Stimulated activated CD4-positive, alpha-beta T cell treated with anti-CD3 and anti-CD28 coated beads, Interleukin-4, amount 100 ng/mL, for 48 hours (primary cell): ENCODE measurements at places on chromosomes 13 and 19.

- no peak for DNase-seq
Observed at GRCh38 chr19:56310462-56310861, 4.2 kb downstream of the ZSCAN5A start.

DNA sequence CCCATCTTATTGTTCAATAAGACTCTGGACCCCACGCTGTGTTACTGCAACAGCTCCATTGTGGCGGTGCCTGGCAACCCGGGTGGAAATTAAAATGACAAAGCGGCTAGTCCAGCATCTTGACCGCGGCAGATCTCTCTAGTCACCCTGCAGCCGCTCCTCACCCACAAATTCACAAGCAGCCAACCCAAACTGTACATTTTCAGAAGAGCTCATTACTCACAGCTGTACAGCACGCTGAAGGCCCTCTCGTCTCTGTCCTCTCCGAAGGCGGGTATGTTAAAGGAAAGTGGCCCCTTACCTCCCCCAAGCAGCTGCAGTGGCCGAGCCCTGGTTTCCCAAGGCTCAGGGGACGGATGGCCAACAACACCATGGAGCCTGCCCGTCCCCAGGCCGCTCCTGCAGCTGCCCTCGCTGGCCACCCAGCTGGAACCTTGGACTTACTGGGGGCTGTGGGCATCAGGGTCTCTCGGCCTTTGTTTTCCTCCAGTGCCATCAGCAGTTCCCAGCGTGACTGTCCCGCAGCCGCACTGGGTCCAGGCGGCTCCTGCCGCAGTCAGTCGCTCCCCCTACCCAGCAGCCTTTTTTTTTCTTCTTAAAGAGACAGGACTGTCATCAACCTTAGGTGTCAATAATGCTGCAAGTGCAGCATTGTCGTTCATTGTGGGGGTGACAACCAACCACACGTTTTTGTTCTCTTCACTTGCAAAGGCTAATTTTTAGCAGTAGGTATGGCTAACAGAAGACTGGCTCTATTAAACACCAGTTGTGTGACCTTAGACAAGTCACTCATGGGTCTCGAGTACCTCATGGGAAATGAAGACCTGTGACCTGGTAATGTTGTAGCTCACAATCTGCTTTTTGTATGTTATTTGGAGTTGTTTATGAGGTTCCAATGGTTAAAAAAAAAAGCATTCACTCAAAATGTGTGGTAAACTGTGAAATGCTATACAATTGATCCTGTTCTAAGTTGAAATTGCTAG, at the start of gene SACS:
Gene SACS, minus strand, starts transcription at position 532 of the 983 bp plus-strand sequence. CDS start 22,463 bp downstream, outside the sequence.
- DNase-seq = no peak

DNA sequence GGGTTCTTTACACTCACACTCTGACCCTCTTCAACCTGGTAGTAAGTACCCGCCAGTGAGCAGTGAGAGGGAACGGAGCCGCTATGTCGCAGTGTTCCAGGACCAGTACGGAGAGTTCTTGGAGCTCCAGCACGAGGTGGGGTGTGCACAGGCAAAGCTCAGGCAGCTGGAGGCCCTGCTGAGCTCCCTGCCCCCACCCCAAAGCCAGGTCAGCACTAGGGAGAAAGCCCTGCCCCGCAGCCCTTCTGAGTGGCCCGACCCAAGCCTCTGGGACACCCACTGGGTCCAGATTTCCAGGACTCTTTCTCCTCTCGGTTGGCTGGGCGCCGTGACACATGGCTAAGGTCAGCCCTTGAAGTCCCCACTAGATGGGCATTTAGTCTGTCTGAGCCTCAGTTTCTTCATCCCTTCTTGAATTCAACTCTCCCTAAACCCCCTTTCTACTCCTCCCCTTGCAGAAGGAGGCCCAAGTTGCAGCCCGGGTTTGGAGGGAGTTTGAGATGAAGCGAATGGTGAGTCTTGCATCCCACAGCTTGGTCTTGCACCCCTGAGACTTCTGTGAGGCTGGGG, 1.9 kb downstream of the OCEL1 start:
- DNase-seq = no peak

- no peak for DNase-seq
Observed at GRCh38 chr19:5880604-5881078, 10.3 kb upstream of the FUT5 start.

DNA sequence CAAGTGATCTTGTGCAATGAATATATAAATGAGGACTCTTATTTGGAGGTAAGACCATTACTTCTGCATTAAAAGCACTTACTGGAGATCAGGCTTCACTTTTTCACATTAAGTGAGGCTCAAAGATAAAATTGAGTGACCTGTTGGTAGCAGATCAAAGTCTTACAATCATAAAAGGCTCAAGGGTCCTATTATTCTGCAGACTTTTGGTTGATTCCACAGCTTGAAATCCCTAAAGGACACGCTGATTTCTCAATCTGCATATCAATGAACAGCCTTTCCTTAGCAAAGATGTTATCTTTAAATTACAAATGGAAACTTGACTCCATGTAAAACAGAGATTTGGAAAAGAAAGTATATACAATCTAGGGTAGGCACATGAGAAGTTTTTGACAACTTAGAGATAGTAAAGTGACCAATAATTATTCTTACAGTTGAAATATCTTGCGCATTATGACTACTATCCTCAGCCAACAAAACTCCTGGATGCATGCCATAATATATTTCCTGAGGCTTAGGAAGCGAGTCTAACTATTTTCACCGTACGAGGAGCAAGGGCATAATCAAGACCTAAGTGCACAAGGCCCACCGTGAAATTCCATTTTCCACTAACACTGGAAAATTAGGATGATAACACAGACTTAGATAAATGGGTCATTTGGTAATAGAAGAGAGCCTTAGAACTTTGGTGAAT, 640.7 kb downstream of the LIG4 start:
- DNase-seq = no peak

DNA sequence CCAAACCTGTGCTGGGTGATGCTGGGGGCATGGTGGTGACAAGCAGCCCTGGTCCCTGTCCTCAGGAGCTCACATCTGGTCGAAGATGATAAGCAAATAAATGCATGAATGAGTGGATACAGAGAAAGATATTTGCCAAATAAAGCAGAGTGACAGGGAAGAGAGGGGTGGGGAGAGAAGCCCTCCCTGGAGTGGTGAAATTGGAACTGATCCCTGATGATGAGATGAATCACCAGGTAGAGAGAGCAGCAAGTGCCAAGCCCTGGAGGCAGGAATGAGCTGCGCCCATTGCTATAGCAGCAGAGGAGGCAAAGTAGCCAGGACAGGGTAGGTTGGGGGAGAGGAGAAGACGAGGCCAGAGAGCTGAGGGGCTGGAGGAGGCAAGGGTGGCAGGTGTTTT, 13.7 kb downstream of the FXYD5 start:
- no peak for DNase-seq

DNA sequence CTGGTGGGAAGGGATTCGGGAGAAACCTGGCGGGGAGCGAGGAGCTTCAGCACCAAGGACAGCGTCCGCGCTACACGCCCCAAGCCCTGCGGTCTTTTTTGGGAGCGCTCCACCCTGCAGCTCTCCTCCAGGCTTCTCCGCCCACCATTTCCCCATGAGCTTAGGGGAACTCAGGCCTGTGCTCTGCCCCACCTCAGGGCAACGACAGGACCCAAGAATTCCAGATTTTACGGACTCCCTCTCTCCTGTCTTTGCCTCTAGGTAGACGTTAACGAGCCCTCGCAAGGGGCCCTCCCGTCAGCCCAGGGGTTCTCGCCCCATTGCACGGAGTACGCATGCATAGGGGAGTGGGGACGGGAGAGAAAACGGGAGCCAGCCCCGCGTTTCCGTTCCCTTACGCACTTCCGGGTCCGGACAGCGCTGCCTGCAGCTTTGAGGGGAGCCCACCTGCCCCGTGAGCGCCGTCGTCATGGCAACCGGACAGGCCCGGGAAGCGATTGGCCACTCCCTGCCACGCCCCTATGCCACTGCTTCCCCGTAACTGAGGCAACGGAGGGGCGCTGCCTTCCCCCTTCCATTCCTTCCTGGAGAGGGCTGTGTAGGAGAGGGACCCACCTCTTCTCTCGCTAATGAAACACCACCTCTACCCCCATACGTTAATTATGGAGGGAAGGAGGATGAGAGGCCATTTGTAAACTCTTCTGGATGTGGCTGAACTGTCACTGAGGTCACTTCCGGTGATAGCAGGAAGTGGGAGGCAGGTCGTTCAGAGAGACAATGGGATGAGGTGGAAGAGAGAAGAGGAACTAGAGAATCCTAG, 20.8 kb downstream of the NOVA2 start:
- DNase-seq = no peak

GRCh38 chr19:48806518-48806817, 4.4 kb downstream of the BCAT2 start:
- no peak for DNase-seq

DNA sequence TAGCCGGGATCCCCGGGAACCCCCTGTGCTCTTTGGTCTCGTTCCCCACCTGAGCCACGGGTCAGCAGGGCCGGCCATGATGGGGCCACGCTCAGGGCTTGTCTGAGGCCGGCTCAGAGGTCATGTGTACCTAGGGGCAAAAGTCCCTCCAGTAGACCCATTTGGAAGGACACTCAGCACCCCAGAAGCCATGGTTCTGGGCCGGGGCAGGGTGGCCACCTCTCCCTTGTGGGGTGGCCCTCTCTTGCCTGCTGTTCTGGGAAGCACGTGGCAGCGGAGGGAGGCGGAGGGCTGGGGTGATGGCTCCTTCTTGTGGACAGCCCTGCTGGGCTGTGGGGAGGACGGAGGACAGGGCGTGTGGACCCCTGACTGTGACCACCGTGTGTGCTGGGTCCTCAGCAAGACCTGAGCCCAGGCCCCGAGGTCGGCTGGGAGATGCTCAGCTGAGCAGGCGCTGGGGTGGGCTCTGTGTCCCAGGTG, 6.4 kb upstream of the PEAK3 start:
- DNase-seq = no peak

DNA sequence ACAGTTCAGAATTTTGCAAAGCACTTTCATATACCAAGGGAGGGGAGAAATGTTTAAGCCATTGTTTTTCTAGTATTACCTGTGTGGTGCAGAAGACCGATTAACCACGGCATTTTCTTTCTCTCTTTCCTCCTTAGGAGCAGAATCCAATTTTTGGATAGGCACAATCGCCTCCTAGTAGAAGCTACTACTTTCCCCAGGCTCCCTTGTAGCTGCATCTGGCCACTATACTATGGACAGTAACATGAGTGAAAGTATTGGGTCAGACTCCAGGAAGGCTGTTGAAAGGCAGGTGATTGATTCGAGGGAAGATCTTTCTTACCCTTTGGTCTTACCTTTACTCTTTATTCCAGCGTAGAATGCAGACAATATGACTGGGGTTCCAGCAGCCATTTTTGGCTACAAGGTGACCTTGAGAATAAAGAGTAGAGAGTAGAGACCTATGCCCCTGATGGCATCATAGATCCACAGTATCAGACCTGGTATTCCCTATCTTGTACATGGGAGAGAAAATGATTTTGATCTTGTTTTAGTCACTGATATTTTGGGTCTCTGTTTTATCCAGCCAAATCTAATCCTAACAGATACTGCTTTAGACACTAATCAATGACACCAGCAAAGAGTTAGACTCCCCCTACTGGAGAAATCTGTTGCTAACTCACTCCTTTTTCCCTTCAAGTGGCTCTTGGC, 77.0 kb downstream of the LRRC63 start:
- no peak for DNase-seq

DNA sequence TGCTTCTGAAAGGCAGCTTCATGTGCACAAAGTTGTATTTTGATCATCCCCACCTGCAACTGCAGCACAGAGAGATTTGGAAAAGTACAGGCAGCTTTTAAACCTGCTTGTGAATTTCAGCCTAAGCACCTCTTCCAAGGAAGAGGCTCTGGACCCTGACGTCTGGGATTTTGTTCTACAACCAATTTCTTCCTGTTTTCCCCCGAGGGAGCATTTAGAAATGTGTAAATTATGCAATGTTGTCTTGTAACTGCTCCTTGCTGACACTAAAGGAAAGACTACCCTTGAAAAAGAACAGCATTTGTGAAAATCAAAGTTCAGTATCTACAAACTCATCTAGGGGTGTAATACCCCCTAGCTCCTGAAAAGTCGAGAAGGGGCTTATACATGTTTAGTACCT, 15.4 kb downstream of the MED26 start:
- no peak for DNase-seq

DNA sequence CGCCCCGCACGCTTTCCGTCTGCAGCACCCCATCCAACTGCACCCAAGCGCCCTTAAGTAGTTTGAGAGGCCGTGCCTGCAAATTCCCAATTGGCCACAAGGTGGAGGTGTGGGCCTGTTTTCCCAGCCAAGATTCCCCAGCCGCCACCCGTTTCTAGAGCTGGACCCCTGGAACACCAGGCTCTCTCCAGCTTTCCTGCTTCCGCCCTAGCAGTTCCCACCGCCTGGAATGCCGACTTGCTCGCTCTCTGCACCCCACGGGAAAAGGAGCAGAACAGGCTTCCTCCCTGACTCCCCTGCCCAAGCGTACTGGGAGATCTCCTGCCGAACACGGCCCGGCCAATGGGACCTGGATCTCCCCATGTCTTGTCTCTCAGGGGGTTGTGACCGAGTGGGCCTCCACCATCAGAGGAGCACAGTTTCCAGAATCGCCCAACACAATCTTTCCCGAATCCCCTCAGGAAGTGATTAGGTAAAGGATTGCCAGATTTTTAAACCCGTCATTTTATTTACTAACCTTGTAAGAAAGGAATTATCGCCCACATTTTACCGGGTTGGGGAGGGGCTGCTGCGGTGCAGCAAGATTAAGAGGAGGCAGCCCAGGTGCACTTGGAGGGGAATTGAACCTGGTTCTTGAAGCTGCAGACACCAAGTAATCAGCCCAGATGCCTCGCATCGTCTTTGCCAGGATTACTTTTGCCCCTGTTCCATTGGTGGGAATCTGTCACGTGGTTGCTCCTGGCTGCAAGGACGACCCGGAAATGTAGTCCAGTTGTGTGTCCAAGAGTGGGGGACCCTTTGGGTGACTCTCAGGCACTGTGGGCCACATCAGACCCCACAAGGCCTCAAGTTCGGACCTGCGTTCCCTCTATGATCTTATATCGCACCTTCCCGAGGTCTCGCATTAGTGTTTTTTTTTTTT, 3.5 kb upstream of the NAPSA start:
- peak; percentile 74 for DNase-seq

DNA sequence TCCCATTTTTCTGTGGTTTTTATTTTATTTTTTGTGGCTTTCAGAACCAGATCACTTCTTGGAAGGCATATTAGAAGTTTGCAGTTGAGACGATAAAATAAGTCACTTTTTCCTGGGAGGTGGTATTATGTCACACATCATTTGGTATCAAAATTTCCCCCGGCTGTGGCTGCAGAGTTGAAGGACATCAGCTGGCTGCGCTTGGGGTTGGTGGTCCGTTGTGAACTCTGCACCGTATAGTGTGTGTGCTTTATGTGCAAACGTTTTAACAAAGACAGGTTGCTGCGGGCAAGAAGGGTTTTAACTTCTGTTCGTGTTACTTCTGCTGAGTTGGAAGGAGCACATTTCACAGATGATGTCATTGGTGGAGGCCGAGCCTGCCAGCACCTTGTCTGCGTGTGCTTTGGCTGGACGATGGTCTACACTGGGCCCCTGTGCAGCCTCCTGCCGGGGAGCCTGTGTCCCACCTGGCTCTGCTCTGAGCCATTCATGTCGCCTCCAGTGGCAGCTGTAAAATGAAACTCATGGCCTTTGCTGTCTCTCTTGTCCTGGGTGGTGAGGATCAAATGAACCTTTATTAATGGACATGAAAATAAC, 9.6 kb downstream of the ATP11A start:
- no peak for DNase-seq
